Activated T-helper 1 cell treated with anti-CD3 and anti-CD28 coated beads, Interleukin-2, amount 50 U/mL, for 16 hours (primary cell): ENCODE measurements at places on chromosomes 11 and 22.

DNA sequence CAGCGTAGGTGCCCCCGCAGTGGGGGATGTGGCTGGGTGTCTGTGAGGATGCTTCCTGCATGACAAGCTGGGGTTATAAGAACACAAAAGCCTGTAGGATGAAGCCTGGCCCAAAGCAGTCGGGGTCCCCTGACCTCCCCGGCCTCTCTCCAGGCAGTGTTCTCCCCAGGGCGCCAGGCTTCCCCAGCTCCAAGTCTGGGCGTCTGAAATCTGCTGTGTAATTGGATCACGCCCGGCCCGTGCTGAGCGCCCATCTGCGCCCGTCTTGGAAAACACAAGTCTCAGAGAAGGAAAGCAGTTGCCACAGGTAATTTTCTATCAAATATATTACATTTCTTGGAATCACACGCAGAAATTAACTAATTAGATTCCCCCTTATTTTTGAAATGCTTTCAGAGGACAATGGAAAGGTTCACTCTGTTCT is 233.3 kb downstream of the CTTN start:
- DNase-seq = no peak

- no peak for DNase-seq
Observed at GRCh38 chr22:20315337-20316216, 4.3 kb downstream of the DGCR6L start.

GRCh38 chr22:49042066-49042465 is 785.6 kb downstream of the BRD1 start:
- DNase-seq = no peak

- DNase-seq = no peak
Observed at GRCh38 chr11:995752-996420, 40.6 kb downstream of the MUC6 start.

DNA sequence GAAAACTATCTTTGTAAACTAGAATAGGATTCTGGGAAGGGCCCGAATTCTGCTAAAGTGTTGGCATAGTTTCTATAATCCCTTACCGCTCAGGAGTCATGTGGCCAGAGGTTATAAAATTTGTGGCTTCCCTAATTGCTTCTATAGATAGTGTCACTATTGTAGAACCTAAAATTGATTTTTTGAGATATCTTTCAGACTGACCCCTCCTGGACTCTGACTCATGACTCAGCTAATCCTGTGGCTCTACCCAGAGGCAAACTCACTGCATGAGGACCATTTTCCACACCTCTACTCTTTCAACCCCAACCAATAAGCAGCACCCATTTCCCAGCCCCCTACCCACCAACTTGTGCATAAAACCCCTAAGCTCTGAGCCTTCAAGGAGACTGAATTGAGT is 61.8 kb upstream of the PRSS23 start:
- DNase-seq = no peak

- DNase-seq = no peak
Observed at GRCh38 chr11:910044-910588, 494 bp downstream of the CHID1 start.

GRCh38 chr11:110508786-110509185 is 79.0 kb downstream of the FDX1 start:
- no peak for DNase-seq

GRCh38 chr11:72924568-72925190 is 110.5 kb downstream of the ATG16L2 start:
- DNase-seq = no peak

DNA sequence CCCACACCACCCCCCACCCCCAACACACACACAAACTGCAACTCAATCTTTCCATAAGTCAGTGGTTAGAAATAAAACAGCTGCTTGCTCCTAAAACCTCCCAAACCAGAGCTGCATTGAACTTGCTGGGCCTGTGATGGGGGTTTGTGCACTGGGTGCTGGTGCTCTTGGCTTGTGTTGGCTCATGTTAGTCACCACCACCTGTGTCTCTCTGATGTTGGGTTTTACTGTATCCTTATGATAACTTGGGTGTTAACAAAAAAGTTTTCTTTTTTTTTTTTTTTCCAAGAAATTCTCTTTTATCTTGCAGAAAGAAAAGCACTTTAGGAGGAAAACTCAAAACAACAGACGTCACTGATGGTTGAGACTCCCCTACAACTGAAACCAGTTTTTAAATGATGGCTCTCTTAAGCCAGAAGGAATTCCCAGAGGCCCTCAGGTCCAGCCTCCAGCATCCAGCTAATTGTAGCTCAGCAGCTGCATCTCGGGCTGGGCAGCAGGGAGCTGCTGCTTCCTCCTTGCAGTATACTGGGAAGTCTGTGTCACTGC is 79.9 kb upstream of the DRD2 start:
- no peak for DNase-seq
